Large intestine (tissue), 12 donors: ENCODE measurements at places on chromosomes 3 and 15. TPM values are rescaled to one million over a fixed set of nuclear protein-coding genes. Genes with fewer than 3 reads are reported as not detected.

- no peak for DNase-seq
- no peaks in the 10 kb centered on the region for H3K4me1 ChIP-seq
Observed at GRCh38 chr3:162138509-162138908, 641.9 kb downstream of the OTOL1 start.

- H3K27ac ChIP-seq = no peak overlapping the region
- no peak overlapping the region for H3K4me3 ChIP-seq
- H3K4me1 ChIP-seq = no peaks in the 10 kb centered on the region
- no peaks in the 10 kb centered on the region for H3K36me3 ChIP-seq
- H3K27me3 ChIP-seq = no peaks in the 10 kb centered on the region
Observed at GRCh38 chr3:192928016-192928415, 10.4 kb upstream of the MB21D2 start.

GRCh38 chr3:25403968-25404367 lies 24.1 kb upstream of the RARB start:
- no peak for DNase-seq
- no peaks in the 10 kb centered on the region for H3K27me3 ChIP-seq
- no peak overlapping the region for H3K27ac ChIP-seq
- no peaks in the 10 kb centered on the region for H3K36me3 ChIP-seq

DNA sequence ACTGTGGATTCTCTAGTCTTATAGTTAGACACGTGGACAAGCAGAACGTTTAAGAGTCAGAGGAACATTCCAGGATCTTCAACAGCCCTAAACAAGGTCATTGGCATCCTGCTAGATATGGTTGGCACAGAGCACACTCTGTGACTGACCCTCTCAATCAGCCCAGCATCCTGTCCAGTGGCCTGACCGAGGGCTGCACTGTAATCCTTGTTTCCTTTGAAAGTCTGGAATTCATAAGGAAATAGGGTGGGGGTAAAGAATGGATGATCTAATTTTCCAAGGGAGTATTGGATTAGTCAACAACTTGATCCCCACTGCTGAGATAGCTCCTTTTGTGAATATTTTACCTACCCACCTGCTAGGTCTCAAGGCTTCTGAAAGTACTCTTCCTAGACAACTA lies 94.5 kb upstream of the DLG1 start:
- H3K27ac ChIP-seq = no peak overlapping the region
- no peaks in the 10 kb centered on the region for H3K36me3 ChIP-seq
- no peak overlapping the region for H3K4me3 ChIP-seq
- H3K4me1 ChIP-seq = no peaks in the 10 kb centered on the region

Gene OSBPL10
- polyA plus RNA-seq = 12.4 TPM

DNA sequence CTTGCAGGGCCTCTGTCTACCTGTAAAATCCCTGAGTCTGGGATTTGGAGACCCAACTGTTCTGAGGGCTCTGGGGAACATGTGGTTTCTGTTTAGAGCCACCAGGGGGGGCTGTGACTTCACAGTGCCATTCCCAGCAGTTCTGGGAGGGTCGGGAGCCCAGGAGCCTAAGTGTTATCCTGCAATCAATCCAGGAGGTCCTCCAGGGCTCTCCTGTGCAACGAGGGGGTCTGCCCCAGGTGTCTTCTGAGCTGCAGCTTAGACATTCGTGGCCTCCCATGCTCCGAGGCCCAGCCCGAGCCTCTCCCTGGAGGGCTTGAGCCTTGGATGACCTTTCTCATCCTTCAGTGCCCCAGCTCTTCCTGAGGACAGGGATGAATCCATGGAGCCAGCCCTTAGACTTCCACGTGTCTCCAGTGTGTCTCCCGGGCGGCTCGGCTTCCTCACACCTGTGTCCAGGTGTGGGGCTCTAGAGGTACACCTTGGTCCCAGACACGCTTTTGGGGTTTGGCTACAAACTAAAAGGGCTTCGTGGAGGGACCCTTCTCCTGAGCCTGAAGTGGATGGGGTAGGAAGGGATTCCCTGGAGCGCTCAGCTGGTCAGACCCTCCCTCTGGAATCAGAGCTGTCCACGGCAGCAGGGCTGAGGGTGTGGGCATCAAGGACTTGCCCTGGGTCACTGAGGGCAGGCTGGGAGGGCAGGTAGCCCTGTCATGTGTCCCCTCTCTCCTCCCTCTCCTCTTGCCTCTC lies 20.3 kb upstream of the ABTB1 start:
- no peaks in the 10 kb centered on the region for H3K36me3 ChIP-seq
- no peak overlapping the region for H3K27ac ChIP-seq
- DNase-seq = no peak
- H3K27me3 ChIP-seq = no peaks in the 10 kb centered on the region
- no peaks in the 10 kb centered on the region for H3K4me1 ChIP-seq

Gene CPB1
- 1.9 TPM for polyA plus RNA-seq

DNA sequence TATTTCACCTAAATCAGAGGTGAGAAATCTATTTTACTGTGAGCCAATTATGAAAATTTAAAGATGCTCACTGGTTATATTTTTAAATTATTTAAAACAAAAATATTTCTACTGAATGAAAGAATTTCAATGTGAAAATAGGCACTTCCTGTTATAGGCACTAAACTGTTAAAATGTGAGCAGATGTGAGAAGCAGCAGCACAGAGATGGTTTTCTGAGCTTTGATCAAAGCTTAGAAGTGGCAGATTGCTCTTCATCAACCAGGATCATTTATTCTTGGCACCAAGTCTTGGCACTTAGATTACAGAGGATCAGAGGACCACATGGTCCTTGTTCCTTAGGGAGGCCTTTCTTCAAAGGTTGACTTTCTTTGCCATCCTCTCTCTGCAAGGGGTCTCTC lies 18.0 kb upstream of the TSC22D2 start:
- H3K27me3 ChIP-seq = no peaks in the 10 kb centered on the region
- H3K36me3 ChIP-seq = no peaks in the 10 kb centered on the region
- H3K4me1 ChIP-seq = peaks cover 12% of the 10 kb centered on the region
- no peak overlapping the region for H3K27ac ChIP-seq
- H3K4me3 ChIP-seq = no peak overlapping the region

DNA sequence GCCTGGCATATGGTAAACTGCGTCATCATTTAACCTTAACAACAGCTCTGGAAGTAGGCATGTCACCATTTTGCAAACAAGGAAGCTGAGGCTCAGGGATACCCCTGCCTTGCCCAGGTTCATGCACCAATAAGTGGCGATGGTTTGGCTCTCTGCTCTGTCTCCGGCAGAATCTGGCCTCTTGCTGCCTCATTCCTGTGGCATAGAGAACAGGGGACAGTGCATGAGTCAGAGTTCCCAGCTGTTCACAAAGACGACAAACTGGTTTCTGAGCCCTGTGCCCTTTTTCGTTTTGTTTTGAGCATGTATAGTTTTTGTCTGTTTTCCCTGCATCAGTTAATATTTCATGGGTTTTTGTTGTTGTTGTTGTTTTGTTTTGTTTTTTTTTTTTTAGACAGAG lies 236.8 kb downstream of the OPA1 start:
- peaks cover 39% of the 10 kb centered on the region for H3K4me1 ChIP-seq
- no peaks in the 10 kb centered on the region for H3K36me3 ChIP-seq
- H3K27me3 ChIP-seq = no peaks in the 10 kb centered on the region

DNA sequence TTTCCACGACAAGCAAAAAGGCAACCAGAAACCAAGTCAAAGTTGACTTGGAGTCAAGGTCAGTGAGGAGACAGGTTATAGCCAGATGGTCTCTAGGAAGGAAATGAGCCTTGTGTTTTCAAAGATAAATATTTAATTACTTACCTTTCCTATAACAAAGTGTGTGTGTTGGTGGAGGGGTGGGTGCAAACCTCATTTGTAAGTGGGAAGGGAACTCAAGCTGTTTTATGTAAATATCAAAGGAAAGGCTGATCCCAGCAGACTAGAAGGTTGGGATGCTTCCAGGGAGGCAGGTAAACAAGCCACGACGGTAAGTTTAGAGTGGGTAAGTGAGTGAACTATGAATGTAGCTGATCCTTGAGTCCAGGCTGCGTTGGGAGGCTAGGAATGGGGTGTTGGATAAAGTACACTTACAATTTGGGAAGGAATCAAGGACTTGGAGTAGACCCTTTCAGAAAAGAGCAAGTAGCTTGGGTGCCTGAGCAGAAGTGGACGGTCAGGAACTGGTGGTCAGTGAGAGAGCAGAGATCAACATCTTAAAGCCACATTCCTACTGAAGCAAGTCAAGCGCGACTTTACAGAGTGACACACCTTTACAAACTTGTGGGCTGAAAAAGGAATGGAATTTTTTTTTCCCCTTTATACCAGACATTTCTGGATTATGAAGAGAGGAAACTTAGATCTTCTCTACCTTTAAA lies 82.0 kb upstream of the TBL1XR1 start:
- peaks cover 9% of the 10 kb centered on the region for H3K4me1 ChIP-seq
- no peaks in the 10 kb centered on the region for H3K27me3 ChIP-seq
- no peak for DNase-seq
- no peak overlapping the region for H3K4me3 ChIP-seq
- no peaks in the 10 kb centered on the region for H3K36me3 ChIP-seq
- no peak overlapping the region for H3K27ac ChIP-seq

GRCh38 chr15:94348084-94348483 lies 116.7 kb downstream of the MCTP2 start:
- DNase-seq = no peak
- H3K4me1 ChIP-seq = no peaks in the 10 kb centered on the region
- H3K27ac ChIP-seq = no peak overlapping the region
- no peaks in the 10 kb centered on the region for H3K27me3 ChIP-seq
- H3K36me3 ChIP-seq = no peaks in the 10 kb centered on the region
- no peak overlapping the region for H3K4me3 ChIP-seq

Gene IGSF10
- 1.7 TPM for polyA plus RNA-seq

Gene CAPN3
- 229 TPM for polyA plus RNA-seq

DNA sequence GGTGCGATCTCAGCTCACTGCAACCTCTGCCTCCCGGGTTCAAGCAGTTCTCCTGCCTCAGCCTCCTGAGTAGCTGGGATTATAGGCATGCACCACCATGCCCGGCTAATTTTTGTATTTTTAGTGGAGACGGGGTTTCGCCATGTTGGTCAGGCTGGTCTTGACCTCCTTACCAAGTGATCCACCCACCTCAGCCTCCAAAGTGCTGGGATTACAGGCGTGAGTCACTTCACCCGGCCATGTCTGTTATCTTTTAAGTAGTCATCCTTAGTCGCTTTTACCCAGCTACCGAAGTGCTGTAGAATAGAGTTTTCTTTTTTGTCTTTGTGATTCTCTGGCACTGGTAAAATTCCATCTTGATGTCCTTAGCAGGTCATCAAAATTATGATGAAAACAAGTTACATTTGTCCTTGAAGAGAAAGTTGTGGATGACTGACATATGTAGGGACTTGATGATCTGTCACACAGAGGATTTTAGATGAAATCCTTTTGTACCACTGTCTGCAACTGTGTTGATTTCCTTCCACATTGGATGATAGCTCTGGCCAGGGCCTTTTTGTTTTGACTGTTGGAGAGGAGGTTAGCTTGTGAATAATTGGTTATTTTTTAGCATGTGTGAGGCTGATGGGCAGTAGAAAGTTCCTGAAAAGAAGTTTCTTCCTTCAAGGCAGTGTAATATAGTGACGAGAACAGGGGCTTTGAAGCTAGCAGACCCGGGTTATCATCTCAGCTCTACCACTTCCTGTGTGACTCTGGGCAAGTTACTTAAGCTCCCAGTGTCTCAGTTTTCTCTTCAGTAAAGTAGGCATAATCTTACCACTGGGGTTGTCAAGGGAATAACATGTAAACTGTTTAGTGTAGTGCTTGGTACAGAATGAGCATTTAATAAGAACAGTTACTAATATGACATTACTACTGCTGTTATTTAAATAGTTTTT lies 18.8 kb downstream of the ATG7 start:
- no peaks in the 10 kb centered on the region for H3K27me3 ChIP-seq

- no peaks in the 10 kb centered on the region for H3K27me3 ChIP-seq
- H3K36me3 ChIP-seq = peaks cover 2% of the 10 kb centered on the region
- H3K4me3 ChIP-seq = no peak overlapping the region
- H3K27ac ChIP-seq = no peak overlapping the region
Observed at GRCh38 chr3:170991664-170992063, 34.9 kb downstream of the SLC2A2 start.

DNA sequence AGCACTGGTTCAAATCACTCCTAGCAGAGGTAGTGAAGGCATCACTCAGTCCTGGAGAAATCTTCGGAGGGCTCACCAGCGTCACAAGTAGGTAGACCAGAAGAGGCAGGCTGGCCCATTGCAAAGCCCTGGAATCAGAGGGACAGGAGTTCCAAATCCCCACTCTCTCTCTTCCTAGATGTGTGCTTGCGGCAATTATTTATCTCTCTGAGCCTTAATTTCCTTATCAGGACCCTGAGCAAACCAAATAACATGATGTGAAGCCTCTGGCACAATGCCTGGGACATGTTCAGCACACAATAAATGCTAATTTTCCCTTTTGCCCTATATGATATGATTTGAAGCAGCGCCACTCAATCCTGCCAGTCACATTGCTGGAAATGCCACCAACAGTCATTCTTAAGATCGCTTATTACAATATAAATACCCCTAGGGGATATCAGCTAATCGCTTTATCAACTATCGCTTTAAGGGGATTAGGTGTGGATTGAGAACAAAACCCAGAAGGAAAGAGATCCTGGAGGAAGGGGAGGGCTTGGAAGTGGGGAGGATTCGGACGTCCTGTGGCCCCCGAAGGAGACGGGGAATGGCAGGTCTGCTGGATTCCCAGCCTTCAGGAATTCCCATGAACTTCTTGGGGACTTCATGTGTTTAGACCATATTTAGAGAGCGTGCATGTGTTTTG lies 59.5 kb upstream of the TSEN2 start:
- no peaks in the 10 kb centered on the region for H3K27me3 ChIP-seq
- H3K36me3 ChIP-seq = peaks cover 2% of the 10 kb centered on the region
- peaks cover 3% of the 10 kb centered on the region for H3K4me1 ChIP-seq
- no peak overlapping the region for H3K4me3 ChIP-seq
- DNase-seq = no peak
- H3K27ac ChIP-seq = no peak overlapping the region

DNA sequence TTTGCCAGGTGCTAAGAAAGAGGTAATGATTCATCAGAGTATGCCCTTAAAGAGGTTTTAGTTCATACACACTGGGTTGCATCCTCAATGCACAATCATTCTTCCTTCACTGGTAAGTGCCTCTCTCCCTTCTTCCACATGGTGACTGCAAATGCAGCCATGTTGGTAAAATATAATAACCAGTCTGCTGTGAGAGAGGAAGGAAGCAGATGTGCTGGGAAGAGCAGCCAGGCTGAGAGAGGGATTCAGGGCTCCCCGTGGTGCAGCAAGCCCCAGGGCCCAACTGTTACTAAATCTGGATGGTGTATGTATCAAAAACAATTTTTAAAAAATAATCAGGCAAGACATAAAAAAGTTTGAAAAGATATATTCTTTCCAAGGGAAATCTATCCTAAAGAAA lies 498.1 kb downstream of the MAGI1 start:
- H3K27ac ChIP-seq = no peak overlapping the region
- H3K36me3 ChIP-seq = no peaks in the 10 kb centered on the region
- H3K27me3 ChIP-seq = no peaks in the 10 kb centered on the region

DNA sequence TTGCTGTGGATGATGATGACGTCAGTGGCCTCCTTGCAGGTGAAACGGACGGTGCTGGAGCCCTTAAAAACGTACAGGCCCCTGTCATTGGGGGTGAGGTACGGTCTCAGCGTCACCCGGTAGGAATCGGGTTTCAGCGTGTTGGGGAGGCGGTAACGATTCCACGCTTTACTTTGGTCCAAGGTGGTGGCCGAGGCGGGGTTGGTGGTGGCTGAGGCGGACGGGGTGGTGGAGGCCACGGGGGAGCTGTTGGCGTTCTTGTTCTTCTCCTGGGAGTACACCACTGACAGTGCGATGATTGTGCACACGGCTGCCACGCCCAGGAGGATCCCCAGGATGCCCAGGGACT lies 8.5 kb downstream of the ANPEP start:
- H3K27ac ChIP-seq = peak overlapping the region; percentile 93
- H3K4me3 ChIP-seq = peak overlapping the region; percentile 94
- H3K4me1 ChIP-seq = peaks cover 56% of the 10 kb centered on the region
- H3K27me3 ChIP-seq = no peaks in the 10 kb centered on the region
- no peak for DNase-seq
